ENCODE measurements at places on chromosomes 1 and 21.

GRCh38 chr1:8317647-8318381 lies at the start of gene SLC45A1:
SLC45A1 (plus strand) TSS chr1:8318114; CDS start chr1:8324330, 6,216 bp downstream.
- no peak for DNase-seq

DNA sequence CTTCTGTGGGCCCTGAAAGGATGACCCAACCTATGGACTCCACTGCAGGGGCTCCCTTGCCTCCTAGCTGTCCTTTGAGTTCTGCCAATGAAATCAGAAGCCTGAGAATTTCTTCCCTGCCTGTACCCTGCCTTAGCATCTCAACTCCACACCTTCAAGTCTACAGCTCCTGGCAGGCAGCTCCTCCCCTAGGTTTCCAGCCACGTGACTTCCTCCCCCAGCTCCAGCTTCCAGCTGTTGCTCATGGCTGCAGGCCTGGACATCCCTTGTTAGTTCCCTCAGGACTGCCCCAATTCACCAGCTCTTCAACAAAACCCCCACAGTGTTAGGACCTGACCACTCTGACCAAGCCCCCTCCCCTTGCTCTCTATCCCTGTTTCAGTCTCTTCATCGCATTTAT lies 2.4 kb downstream of the RCAN1 start:
- DNase-seq = no peak

DNA sequence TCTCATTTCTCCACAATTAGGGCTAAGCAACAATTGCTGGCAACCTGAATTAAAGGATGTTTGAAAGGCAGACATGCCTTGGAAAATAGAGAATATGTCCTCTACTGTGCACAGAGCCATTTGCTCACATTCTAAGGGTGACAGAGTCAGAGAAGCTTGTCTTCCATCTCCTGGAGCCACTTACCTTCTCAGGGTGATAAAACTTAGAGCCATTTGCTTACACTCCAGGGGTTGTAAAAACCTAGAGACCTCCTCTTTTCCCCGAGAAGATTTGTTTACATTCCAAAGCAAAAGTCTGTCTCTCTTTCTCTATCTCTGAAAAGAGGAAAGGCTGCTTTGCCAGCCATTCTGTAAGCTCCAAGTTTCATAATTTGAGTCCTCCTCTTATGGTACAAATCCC lies 61.3 kb downstream of the LBR start:
- DNase-seq = no peak

GRCh38 chr1:154260127-154260526 lies 12.3 kb upstream of the HAX1 start:
- no peak for DNase-seq

- DNase-seq = no peak
Measured at GRCh38 chr1:247639381-247639981, 34.1 kb downstream of the OR2G3 start.

GRCh38 chr21:25722631-25723030 lies 12.1 kb downstream of the ATP5PF start:
- DNase-seq = no peak

DNA sequence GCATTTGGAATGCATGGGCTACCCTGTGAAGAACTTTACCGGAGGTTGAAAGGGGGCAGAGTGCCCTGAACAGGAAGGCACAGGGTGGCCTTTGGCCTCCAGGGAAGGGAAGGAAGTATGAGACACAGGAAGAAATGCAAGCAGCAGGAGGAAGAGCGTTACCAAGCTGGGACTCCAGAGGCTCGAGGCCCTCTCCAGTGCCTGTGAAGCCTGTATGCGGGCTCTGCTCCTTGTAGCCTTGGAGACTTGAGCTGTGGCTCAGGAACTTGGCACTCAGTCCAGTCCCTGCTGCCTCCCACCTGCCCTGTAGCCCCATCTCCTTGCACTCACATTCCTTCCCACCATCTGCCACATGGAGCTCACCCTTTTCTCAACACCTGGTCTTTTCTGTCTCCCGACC lies 33.5 kb upstream of the RNF19B start:
- DNase-seq = no peak

GRCh38 chr1:206897175-206897574 lies at the start of gene IL24:
IL24 (plus strand) TSS chr1:206897443; CDS start chr1:206897833, 390 bp downstream.
- no peak for DNase-seq

GRCh38 chr21:16154951-16155635 lies 425.3 kb downstream of the USP25 start:
- DNase-seq = no peak

GRCh38 chr1:150259758-150260669 lies 2.4 kb downstream of the CA14 start:
- peak; percentile 83 for DNase-seq

GRCh38 chr1:21110163-21110562 lies 66.5 kb downstream of the EIF4G3 start:
- DNase-seq = no peak

- no peak for DNase-seq
Measured at GRCh38 chr1:225658041-225658440, 5.1 kb upstream of the ENAH start.

DNA sequence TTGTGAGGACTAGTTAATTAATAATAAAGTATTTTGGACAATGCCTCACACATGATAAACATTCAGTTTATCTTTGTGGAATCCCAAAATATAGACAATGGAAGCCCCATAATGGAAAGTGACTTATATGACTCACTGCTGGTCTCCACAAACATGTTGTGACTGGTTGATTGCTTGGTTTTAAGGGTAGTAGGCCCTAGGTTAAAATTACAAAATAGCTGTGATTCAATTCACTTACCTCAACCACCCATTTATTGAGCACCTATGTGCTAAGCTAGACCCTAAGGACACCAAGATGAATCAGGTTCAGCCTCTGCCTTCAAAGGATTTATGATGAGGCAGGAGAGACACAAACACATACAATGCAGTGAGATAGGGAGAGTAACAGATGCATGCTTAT lies 42.4 kb downstream of the KANK4 start:
- no peak for DNase-seq

GRCh38 chr1:211643324-211644212 lies 31.9 kb downstream of the NEK2 start:
- DNase-seq = peak; percentile 66

- no peak for DNase-seq
Measured at GRCh38 chr1:230851291-230851691, 17.0 kb downstream of the C1orf198 start.

GRCh38 chr1:6347641-6348487 lies 45.7 kb downstream of the ACOT7 start:
- DNase-seq = no peak

- no peak for DNase-seq
Measured at GRCh38 chr1:206823727-206824126, 41.7 kb upstream of the IL20 start.

Data from NCI-H2029 treated with DMSO at 0.1 percent for 48 hours (cell line).